ENCODE measurements at places on chromosomes 13 and 19.

GRCh38 chr19:43439032-43439708 lies 24.5 kb downstream of the TEX101 start:
- peak; percentile 44 for DNase-seq

DNA sequence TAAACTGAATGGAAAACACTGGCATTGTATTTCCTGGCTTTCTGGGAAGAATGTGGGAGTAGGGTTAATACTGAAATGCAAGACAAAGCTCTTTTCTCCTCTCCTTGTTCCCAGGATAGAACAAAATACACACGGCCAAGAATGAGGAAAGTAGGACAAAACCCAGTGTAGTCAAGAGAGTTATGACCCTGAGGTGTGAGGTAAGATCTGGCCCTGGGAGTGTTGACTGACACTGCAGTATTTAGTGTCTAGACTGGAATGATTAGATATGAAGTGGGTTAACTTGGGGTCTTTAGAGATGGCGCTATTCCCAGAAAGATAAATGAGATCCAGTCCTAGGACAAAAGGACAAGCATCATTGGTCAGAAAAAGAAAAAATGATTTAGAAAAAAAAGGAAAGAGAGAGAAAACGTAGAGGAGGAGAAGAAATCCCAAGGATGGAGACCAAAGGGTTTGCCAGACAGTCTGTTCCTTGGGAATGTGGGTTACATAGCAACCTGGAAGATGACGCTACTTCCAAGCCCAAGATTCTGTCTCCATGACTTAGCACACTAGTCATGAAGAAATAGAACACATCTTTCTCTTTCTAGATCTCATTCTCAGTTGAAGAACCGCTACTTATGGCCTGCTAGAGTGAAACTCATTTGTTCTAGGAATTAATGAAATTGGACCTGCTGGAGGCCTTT lies 543.6 kb upstream of the GPC6 start:
- no peak for DNase-seq

DNA sequence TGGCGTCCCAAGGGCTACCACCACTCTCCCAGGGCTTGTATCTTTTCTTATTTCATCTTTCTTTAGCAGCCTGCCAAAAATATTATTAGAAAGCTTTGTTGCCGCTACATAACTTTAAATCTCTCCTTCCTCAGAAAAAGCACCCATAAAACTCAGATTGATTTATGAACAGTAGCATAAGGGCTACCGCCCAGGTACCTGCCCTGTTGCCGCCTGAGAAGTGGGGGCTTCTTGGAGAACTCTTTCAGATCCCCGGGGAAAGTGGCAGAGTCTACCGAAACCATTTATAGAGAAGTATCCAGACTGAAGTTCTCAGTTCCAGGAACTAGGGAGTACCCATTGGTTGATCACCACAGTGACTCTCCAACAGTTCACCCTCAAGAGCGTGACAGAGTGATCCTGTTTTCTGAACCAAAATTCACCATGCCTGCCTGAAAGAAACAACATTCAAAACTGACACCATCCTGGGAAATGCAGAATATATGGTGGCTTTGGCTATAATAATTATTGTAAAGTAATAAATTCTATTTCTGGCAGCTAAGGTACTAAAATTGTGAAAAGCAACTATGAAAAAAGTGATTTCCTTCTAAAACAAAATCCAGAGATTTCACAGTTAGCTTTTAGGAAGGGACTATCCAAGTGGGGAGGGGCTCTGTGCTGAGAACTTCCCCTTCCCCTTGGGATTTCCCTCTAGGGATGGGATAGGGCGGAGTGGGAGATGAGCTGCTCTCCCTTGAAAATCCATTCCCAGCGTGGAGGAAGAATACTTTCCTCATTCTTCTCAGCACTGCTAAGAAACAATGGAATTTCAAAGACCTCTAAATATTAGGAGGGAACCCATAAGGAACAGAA lies 877 bp upstream of the N4BP2L1 start:
- no peak for DNase-seq

- DNase-seq: no peak
Observed at GRCh38 chr19:56603829-56604228, 8.7 kb downstream of the ZNF71 start.

GRCh38 chr19:14614099-14614412 lies 31.2 kb downstream of the CLEC17A start:
- no peak for DNase-seq
